ENCODE measurements at places on chromosomes 3 and 15. TPM values are rescaled to one million over a fixed set of nuclear protein-coding genes. Genes with fewer than 3 reads are reported as not detected.

CCK gene
- polyA plus RNA-seq, result not detected

SOX14 gene
- polyA plus RNA-seq, result not detected

PARL gene
- 42.5 TPM for polyA plus RNA-seq

STRIT1 gene
- polyA plus RNA-seq, result not detected

ITIH1 gene
- polyA plus RNA-seq, result not detected

ISLR2 gene
- polyA plus RNA-seq, result 0.23 TPM

SERPINI2 gene
- polyA plus RNA-seq, result 5.8 TPM

ALDH1A3 gene
- 37.4 TPM for polyA plus RNA-seq

GLT8D1 gene
- 39.4 TPM for polyA plus RNA-seq

BTLA gene
- polyA plus RNA-seq, result not detected

NEK10 gene
- polyA plus RNA-seq, result 22.3 TPM

MINDY2 gene
- 39.7 TPM for polyA plus RNA-seq

MESP2 gene
- polyA plus RNA-seq, result not detected

All from Purkinje cell (primary cell).